ENCODE measurements at places on chromosomes 3 and 15.

- H3K4me3 ChIP-seq = no peak overlapping the region
- no peak for DNase-seq
- no peaks in the 10 kb centered on the region for H3K36me3 ChIP-seq
- H3K27me3 ChIP-seq = no peaks in the 10 kb centered on the region
Observed at GRCh38 chr3:156792114-156792513, 34.0 kb upstream of the LEKR1 start.

GRCh38 chr3:168512802-168513201 lies 417.1 kb upstream of the GOLIM4 start:
- no peak overlapping the region for H3K27ac ChIP-seq
- H3K4me3 ChIP-seq = no peak overlapping the region
- no peaks in the 10 kb centered on the region for H3K27me3 ChIP-seq
- DNase-seq = no peak
- no peaks in the 10 kb centered on the region for H3K4me1 ChIP-seq

- no peaks in the 10 kb centered on the region for H3K27me3 ChIP-seq
- peaks cover 10% of the 10 kb centered on the region for H3K4me1 ChIP-seq
- no peak overlapping the region for H3K4me3 ChIP-seq
- no peak overlapping the region for H3K27ac ChIP-seq
- no peak for DNase-seq
Observed at GRCh38 chr3:29178809-29179793, 101.8 kb upstream of the RBMS3 start.

DNA sequence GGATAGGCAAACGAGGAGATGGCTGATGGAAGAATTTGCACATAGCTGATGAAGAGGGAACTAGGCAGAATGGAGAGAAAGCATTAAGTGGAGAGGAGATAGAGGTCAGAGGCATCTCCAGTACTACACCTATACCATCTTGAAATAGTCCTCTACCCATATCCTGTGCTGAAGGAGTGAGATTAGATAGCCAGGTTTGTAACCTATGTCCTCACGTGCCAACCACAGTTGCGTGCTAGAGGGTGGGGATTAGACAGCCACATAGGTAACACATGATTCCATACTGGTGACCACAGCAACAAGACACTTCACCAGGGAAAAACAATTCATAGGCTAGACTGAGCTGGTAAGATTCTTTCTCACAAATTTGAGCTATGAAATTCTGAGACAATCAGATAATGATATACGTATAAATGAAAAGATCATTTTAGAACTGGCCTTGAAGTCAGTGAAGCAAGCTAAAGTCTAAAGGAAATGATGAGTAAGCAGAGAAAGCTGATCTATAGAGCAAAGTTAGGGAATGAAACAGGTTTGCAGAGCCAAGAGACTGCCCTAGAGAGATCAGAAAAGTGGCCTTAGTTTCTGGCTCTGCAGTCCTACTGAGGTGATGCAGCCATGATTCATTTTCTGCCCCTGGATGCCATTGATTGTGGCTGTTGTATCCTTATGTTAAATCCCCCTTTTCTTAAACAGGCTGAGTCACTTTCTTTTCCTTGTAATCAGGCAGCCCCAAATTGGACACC lies 17.7 kb downstream of the MYNN start:
- no peak overlapping the region for H3K4me3 ChIP-seq
- no peak for DNase-seq
- no peak overlapping the region for H3K27ac ChIP-seq
- H3K36me3 ChIP-seq = peaks cover 45% of the 10 kb centered on the region

DNA sequence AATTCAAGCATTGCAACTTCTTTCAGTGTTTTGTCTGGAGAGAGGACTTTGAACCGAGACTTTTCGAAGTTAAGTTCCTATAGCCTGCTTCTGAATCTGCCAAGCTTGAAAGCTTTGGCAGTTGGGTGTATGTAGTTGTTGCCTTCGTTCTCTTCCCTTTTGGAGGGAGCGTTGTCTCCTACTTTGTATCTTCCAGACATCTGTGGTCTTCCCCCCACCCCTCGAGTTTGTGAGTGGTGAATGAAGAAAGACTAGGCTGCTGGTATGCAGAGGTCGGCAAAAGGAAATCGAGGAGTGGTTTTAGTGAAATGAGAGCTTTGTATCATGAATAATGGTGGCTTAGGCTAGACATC lies 1.3 kb downstream of the CTNNB1 start:
- H3K4me3 ChIP-seq = peak overlapping the region; percentile 98
- no peak for DNase-seq
- H3K27me3 ChIP-seq = no peaks in the 10 kb centered on the region

DNA sequence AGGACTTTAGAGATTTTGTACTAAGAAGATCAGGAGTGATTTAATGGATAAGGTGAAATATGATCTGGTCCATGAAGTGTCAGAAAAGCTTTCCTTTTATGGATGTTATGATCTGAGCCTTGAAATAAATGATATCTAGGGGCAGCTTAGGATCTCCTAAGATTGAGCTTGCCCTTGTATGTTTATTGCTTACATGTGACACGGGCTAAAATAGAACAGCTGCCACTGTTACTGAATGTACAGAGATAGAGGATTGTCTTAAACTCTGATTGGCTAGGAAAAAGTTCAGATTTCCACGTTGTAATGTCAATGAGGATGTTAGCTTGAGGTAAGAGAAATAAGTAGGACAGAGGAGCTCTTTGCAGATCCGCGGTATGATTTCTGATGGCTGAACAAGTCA lies 8.8 kb downstream of the FYTTD1 start:
- H3K27me3 ChIP-seq = no peaks in the 10 kb centered on the region
- DNase-seq = no peak
- H3K4me1 ChIP-seq = peaks cover 7% of the 10 kb centered on the region

GRCh38 chr15:70023769-70024491 lies 73.8 kb downstream of the TLE3 start:
- no peak for DNase-seq
- no peaks in the 10 kb centered on the region for H3K36me3 ChIP-seq
- peak overlapping the region; percentile 68 for H3K27ac ChIP-seq
- peaks cover 20% of the 10 kb centered on the region for H3K4me1 ChIP-seq

DNA sequence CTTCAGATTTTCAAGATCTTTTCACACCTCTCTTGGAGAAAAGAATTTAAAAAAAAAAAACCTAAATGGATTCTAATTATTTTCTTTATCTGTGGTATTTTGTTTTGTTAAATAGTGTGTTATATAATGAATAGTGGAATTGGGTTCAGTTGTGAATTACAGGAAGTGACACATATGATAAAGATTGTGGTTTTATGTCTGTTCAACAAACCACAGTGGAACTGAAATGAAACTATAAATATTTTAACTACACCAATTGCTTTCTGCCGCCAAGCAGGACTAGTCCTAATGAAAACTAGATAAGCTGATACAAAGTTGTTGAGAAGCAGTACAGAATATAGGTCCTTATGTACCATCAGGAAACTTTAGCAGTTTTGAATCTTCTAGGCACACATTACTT lies 121.6 kb downstream of the UBE2E2 start:
- DNase-seq = no peak
- no peaks in the 10 kb centered on the region for H3K36me3 ChIP-seq
- peak overlapping the region; percentile 61 for H3K27ac ChIP-seq

DNA sequence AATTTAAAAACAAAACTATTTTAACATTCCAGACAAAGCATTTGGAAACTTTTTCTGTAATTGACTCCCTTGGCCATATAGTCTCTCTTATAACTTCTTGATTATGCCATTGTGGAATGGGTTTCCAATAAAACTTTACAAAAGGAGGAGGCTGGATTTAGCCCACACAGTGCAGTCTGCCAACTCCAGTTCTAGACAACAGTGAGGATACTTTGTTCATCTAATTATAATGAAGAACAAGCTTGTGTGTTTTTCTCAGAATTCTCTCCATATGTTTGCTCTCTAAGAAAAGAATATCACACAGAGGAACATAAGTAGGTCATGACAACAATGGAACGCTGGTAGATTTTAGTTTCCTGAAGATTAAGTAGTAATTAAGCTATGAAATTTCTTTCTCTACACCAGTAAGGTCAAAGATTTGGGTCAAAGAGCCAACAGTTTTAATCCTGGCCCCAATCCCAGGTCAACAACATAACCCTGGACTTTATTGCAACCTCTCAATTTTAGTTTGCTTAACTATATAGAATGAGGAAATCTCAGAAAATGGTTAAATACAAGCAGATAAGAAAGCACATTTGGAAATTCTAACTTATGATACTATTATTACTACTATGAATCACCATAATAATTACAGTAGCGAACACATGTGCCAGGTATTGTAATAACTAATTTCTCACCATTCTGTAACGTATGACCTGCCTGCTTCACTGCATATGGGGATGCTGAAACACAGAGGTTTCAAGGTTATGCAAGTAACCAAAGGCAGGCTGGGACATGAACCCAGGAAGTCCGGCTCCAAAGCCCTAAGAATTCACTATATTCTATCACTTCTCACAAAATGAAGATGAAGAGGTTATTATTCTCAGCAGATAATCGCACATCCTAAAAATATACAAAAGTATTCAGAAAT lies 65.7 kb downstream of the TJP1 start:
- no peaks in the 10 kb centered on the region for H3K27me3 ChIP-seq
- no peak overlapping the region for H3K4me3 ChIP-seq
- peak; percentile 76 for DNase-seq
- peaks cover 31% of the 10 kb centered on the region for H3K4me1 ChIP-seq

GRCh38 chr3:137343283-137343682 lies 385.5 kb downstream of the IL20RB start:
- H3K4me1 ChIP-seq = no peaks in the 10 kb centered on the region
- no peaks in the 10 kb centered on the region for H3K27me3 ChIP-seq
- no peaks in the 10 kb centered on the region for H3K36me3 ChIP-seq
- no peak for DNase-seq
- H3K27ac ChIP-seq = no peak overlapping the region

DNA sequence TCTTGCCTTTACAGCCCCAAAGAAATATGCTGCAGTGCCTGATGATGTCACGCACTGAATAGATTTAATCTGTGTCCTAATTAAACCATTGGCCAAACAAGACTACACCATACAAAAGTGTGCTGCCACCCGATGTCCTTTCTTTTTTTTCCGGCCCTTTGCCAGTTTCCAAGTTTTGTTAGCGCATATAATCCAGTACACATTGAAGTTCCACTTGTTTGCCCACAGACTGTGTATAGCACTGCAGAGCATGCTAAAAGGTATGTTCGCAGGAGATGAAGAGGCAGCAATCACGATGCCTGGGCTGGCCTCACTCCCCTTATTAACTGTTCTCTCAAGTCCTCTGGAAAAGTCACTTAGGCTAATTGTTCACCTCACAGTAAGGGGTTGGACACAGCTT lies 26.8 kb downstream of the MRPS25 start:
- no peaks in the 10 kb centered on the region for H3K27me3 ChIP-seq
- peaks cover 95% of the 10 kb centered on the region for H3K36me3 ChIP-seq
- no peaks in the 10 kb centered on the region for H3K4me1 ChIP-seq

GRCh38 chr15:84788500-84788899 lies 28.7 kb upstream of the ALPK3 start:
- peaks cover 62% of the 10 kb centered on the region for H3K36me3 ChIP-seq
- H3K27me3 ChIP-seq = no peaks in the 10 kb centered on the region
- no peak overlapping the region for H3K4me3 ChIP-seq
- no peaks in the 10 kb centered on the region for H3K4me1 ChIP-seq
- no peak for DNase-seq

GRCh38 chr15:84859144-84859543 lies 25.3 kb upstream of the SLC28A1 start:
- H3K36me3 ChIP-seq = no peaks in the 10 kb centered on the region
- no peak for DNase-seq
- H3K27me3 ChIP-seq = no peaks in the 10 kb centered on the region
- peaks cover 22% of the 10 kb centered on the region for H3K4me1 ChIP-seq
- no peak overlapping the region for H3K4me3 ChIP-seq

- peaks cover 6% of the 10 kb centered on the region for H3K4me1 ChIP-seq
- H3K27me3 ChIP-seq = no peaks in the 10 kb centered on the region
- H3K27ac ChIP-seq = no peak overlapping the region
- DNase-seq = no peak
Observed at GRCh38 chr15:90553248-90553745, 23.6 kb downstream of the CRTC3 start.

- H3K4me1 ChIP-seq = peaks cover 3% of the 10 kb centered on the region
- H3K27me3 ChIP-seq = no peaks in the 10 kb centered on the region
- H3K36me3 ChIP-seq = no peaks in the 10 kb centered on the region
Observed at GRCh38 chr3:186609247-186609868, 3.5 kb upstream of the AHSG start.

- no peaks in the 10 kb centered on the region for H3K36me3 ChIP-seq
- DNase-seq = no peak
- H3K27ac ChIP-seq = no peak overlapping the region
- no peak overlapping the region for H3K4me3 ChIP-seq
Observed at GRCh38 chr3:140898340-140899180, 43.1 kb upstream of the SLC25A36 start.

All from RWPE2 (cell line).